ENCODE measurements at places on chromosomes 5 and 9. TPM values are rescaled to one million over a fixed set of nuclear protein-coding genes. Genes with fewer than 3 reads are reported as not detected.

The MAMDC2 gene
- not detected for total RNA-seq

The MIGA2 gene
- 71.6 TPM for total RNA-seq

The CD274 gene
- total RNA-seq: 7.0 TPM

The SPAG8 gene
- total RNA-seq: 5.4 TPM

The NDUFS6 gene
- total RNA-seq: 16.9 TPM

The OR1J2 gene
- total RNA-seq: not detected

The PCDHGA12 gene
- total RNA-seq: 2.8 TPM

The PCDHB8 gene
- total RNA-seq: not detected

The TYRP1 gene
- not detected for total RNA-seq

The MTX3 gene
- total RNA-seq: 22.0 TPM

The PCBD2 gene
- total RNA-seq: 15.7 TPM

The SPATA31D1 gene
- total RNA-seq: not detected

The RORB gene
- total RNA-seq: not detected

The YTHDC2 gene
- 52.6 TPM for total RNA-seq

The SHOC1 gene
- not detected for total RNA-seq
